ENCODE measurements at places on chromosomes 1 and 21. TPM values are rescaled to one million over a fixed set of nuclear protein-coding genes. Genes with fewer than 3 reads are reported as not detected.
A peak's percentile ranks its signal among the peaks of the same experiment; 100 is the strongest.

DNA sequence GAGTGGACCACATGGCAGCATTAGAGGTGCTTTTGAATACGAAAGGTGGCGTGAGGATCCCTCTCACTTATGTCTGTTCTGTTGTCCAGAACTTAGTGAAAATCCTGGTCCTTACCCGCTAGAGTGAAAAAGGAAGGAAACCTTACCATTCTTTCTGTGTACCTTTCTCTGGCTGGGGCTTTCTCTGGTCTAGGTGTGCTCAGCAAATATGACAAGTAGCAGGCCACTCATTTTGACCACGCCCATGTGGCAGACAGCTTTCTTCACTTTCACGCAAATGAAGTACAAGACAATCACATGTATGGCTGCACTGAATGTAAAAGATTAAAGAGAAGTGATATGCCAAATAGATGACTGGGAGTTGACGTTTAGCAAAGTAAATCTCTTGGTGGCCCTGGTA lies 131.9 kb downstream of the FGGY start:
- no peak overlapping the region for H3K4me3 ChIP-seq
- peak overlapping the region; percentile 96 for H3K27ac ChIP-seq
- peaks cover 26% of the 10 kb centered on the region for H3K4me1 ChIP-seq
- no peak for DNase-seq
- H3K36me3 ChIP-seq, result peaks cover 9% of the 10 kb centered on the region

EDARADD gene
- 14.8 TPM for total RNA-seq

PLD5 gene
- total RNA-seq, result 2.6 TPM

DNA sequence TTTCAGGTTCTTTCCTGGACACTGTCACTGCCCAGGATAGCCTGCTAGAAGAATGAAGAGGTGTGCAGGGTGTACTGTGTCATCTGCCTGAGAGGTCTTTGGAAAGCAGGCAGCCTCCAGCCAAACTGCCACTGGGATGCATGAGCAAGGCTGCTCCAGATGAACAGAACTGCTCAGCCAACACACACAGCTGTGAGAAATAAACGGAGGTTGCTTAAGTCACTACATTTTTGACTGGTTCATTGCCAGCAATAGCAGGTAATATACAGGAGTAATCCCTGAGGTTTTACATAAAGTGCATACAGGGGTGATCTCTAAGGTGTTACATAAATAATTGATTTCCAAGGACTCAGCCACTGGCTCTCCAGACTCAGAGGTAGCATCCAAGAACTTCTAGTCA lies 516.9 kb downstream of the BRINP3 start:
- no peaks in the 10 kb centered on the region for H3K27me3 ChIP-seq
- H3K36me3 ChIP-seq, result no peaks in the 10 kb centered on the region
- H3K4me1 ChIP-seq, result no peaks in the 10 kb centered on the region
- H3K27ac ChIP-seq, result no peak overlapping the region

DIRAS3 gene
- 4.4 TPM for total RNA-seq

GJA9 gene
- not detected for total RNA-seq

DNA sequence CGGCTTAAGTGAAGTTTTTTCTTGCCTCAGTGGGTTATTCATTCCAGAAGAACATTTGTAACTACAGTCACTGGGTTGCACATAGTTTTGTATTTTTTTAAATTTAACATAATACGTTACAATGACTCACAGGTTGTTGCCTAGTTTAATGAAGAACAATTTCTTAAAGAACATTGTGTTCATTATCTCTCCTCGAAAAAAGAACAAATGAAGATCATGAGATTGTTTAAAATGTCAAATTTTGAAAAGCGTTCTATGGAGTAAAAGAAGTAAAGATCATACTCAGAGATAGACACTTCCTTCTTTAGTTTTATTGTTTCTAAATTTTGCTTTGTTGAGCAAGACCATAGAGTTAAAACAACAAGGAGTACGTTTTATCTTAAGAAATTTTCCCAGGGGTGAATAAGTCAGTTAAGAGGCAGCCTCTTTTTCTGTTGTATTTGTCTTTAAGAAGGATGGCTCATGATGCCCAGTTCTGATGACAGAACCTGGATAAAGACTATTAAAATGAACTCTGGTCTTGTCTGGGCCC lies 10.5 kb upstream of the SLAMF1 start:
- H3K27me3 ChIP-seq, result peaks cover 13% of the 10 kb centered on the region
- H3K27ac ChIP-seq, result no peak overlapping the region
- no peaks in the 10 kb centered on the region for H3K36me3 ChIP-seq
- H3K4me3 ChIP-seq, result no peak overlapping the region
- H3K4me1 ChIP-seq, result peaks cover 7% of the 10 kb centered on the region

DNA sequence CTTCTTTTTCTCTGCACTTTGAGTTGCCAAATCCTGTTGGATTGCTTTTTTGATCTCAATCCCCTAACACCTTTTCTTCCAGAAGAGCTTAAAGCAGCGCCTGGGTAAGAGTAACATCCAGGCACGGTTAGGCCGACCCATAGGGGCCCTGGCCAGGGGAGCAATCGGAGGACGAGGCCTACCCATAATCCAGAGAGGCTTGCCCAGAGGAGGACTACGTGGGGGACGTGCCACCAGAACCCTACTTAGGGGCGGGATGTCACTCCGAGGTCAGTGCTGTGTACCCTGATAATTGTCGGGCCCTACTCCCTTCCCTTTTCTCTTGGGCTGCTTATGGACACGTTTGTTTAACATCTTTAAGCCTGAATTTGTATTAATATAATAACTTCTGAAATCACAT lies 8.3 kb downstream of the CHTOP start:
- H3K27me3 ChIP-seq, result no peaks in the 10 kb centered on the region
- no peak overlapping the region for H3K27ac ChIP-seq
- peaks cover 4% of the 10 kb centered on the region for H3K4me1 ChIP-seq
- H3K36me3 ChIP-seq, result peaks cover 50% of the 10 kb centered on the region

CYP4X1 gene
- total RNA-seq, result 0.31 TPM

GRCh38 chr1:151936653-151937052 lies 27.3 kb upstream of the THEM4 start:
- peak overlapping the region; percentile 10 for H3K4me3 ChIP-seq
- H3K36me3 ChIP-seq, result no peaks in the 10 kb centered on the region
- H3K27ac ChIP-seq, result peak overlapping the region; percentile 48

DNA sequence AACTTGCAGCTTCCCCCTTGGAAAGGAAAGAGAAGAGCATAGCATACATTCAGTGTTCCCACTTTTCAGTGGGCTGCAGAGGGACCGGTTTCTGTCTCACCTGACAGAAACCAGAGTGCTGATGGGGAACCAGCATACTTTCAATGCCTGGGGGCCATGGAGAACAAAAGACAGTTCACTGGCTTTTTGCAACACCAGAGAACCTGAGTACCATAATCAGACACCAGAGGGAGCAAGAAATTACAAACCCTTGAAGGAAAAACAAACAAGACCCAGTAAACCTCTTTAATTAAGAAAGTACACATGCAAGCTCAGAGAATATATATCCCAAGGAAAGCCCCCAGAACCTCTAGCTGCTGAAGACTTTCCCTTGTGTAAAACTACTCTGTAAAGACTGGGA lies 51.1 kb downstream of the CSMD2 start:
- no peaks in the 10 kb centered on the region for H3K27me3 ChIP-seq
- no peak overlapping the region for H3K4me3 ChIP-seq
- no peaks in the 10 kb centered on the region for H3K36me3 ChIP-seq
- no peak overlapping the region for H3K27ac ChIP-seq

HCRTR1 gene
- total RNA-seq, result not detected

DNA sequence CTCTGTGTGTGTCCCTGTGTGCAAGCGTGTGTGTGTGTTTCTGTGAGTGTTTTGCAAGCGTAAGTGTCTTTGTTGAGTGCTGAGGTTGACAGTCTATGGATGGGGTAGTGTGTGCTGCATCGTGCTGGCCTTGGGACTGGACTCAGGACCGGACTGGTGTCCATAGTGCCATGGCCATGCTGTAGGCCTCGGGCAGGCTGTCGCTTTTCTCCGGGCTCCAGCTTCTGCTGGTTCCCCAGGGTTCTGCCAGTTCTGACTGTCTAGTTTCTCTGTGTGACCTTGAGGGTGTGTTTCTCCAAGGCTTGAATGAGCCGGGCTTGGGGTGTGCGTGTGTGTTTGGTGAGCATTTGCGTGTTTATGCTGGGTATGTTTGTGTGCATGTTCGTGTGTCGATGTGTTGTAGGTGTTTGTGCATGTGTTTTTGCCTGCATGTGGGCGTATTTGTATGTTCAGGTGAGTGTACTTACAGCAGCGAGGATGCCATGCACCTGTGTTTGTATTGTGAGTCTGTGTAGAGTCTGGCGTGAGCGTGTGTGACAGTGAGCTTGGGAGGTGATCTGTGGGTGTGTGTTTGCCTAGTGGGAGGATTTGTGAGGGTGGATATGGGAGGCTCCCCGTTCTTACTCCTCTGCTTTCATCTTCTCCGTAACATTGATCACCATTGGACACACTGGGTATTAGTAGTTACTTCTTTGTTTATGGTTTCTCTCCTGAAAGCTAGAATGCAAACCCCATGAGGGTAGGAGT lies 51.7 kb upstream of the POU3F1 start:
- no peaks in the 10 kb centered on the region for H3K36me3 ChIP-seq
- peaks cover 27% of the 10 kb centered on the region for H3K27me3 ChIP-seq
- no peak overlapping the region for H3K27ac ChIP-seq

OR2T2 gene
- total RNA-seq, result not detected

DNA sequence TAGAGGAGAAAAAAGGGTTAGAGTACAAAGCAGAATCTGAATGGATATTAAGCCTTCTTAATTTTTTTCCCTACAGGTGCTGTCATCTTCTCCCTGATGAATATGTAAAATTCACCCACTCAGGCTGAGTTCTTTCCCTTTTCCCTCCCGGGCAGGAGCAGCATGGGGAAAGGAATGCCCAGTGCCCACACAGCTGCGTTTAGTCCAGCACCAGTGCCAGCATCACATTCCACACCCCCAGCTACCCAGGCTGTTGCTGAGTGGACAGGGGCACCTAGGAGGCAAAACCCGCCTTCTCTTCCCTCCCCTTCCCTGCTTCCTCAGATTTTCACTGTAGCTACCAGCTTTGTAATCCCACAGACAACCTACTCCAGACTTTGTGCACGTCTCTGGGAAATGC lies 3.4 kb upstream of the CADM3 start:
- no peak overlapping the region for H3K4me3 ChIP-seq
- no peaks in the 10 kb centered on the region for H3K36me3 ChIP-seq
- peaks cover 5% of the 10 kb centered on the region for H3K4me1 ChIP-seq
- H3K27ac ChIP-seq, result no peak overlapping the region
- peaks cover 62% of the 10 kb centered on the region for H3K27me3 ChIP-seq

GRCh38 chr1:1550591-1551432 lies 10.4 kb upstream of the TMEM240 start:
- H3K27ac ChIP-seq, result no peak overlapping the region
- no peak overlapping the region for H3K4me3 ChIP-seq
- no peaks in the 10 kb centered on the region for H3K4me1 ChIP-seq

MSH4 gene
- 0.64 TPM for total RNA-seq

TMEM81 gene
- total RNA-seq, result 3.3 TPM

DNA sequence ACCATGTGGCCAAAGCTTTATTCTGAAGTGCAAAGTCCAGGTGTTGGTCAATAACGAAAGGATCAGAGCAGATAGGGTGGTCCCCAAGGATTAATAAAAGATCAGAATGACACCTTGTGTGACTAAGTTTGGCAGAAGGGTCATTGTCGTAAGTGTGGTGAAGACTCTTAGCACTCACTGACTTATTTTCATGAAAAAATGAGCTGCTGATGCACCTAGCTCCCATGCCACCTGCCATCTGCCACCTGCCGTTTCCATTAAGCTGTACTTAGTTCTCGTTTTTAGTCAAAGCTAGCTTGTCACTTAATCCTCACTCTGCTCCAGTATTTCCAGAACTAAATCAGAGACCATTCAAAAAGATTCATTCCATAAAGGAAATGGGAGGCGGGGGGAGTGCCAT lies 112.6 kb downstream of the SEC16B start:
- DNase-seq, result no peak
- no peaks in the 10 kb centered on the region for H3K36me3 ChIP-seq
- H3K27me3 ChIP-seq, result peaks cover 5% of the 10 kb centered on the region
- no peak overlapping the region for H3K27ac ChIP-seq

GRCh38 chr1:101314244-101314643 lies 77.4 kb downstream of the S1PR1 start:
- no peak overlapping the region for H3K27ac ChIP-seq
- peaks cover 23% of the 10 kb centered on the region for H3K27me3 ChIP-seq
- no peak for DNase-seq
- H3K4me3 ChIP-seq, result no peak overlapping the region
- no peaks in the 10 kb centered on the region for H3K36me3 ChIP-seq

- H3K27me3 ChIP-seq, result peaks cover 58% of the 10 kb centered on the region
- no peaks in the 10 kb centered on the region for H3K36me3 ChIP-seq
- H3K27ac ChIP-seq, result no peak overlapping the region
- H3K4me3 ChIP-seq, result no peak overlapping the region
- H3K4me1 ChIP-seq, result no peaks in the 10 kb centered on the region
- no peak for DNase-seq
Measured at GRCh38 chr1:63198871-63199394, 123.4 kb upstream of the FOXD3 start.

DNA sequence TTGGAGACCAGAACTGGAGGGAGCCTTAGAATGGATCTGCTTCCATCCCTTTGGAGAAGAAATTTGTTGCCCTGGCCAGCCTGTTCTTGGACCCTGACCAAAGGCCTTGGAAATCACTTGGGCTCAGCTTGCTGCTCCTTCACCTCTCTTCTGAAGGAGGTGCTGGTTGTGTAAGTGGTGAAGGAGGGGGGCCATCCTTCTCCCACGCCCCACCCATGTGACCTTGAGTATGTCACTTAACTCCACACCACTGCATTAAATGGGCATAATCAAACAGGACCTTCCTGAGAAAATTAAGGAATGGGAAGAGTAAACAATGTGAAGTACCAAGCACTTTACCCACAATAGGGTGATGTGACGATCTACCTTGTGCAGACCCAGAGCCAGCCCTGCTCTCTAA lies 68.3 kb upstream of the GJB5 start:
- H3K4me1 ChIP-seq, result peaks cover 8% of the 10 kb centered on the region
- no peak overlapping the region for H3K4me3 ChIP-seq
- DNase-seq, result no peak
- no peak overlapping the region for H3K27ac ChIP-seq

- no peak for DNase-seq
- no peaks in the 10 kb centered on the region for H3K36me3 ChIP-seq
- no peak overlapping the region for H3K4me3 ChIP-seq
- H3K27ac ChIP-seq, result no peak overlapping the region
- H3K4me1 ChIP-seq, result peaks cover 7% of the 10 kb centered on the region
- H3K27me3 ChIP-seq, result no peaks in the 10 kb centered on the region
Measured at GRCh38 chr1:15282810-15283474, 35.9 kb downstream of the FHAD1 start.

KCNAB2 gene
- 7.2 TPM for total RNA-seq

- no peaks in the 10 kb centered on the region for H3K36me3 ChIP-seq
- no peaks in the 10 kb centered on the region for H3K4me1 ChIP-seq
- H3K4me3 ChIP-seq, result no peak overlapping the region
- no peaks in the 10 kb centered on the region for H3K27me3 ChIP-seq
Measured at GRCh38 chr1:79293611-79294010, 287.1 kb upstream of the ADGRL4 start.

TNFRSF4 gene
- 0.31 TPM for total RNA-seq

- peaks cover 39% of the 10 kb centered on the region for H3K4me1 ChIP-seq
- H3K4me3 ChIP-seq, result no peak overlapping the region
- no peaks in the 10 kb centered on the region for H3K27me3 ChIP-seq
Measured at GRCh38 chr21:33650929-33651509, 8.7 kb downstream of the ITSN1 start.

GRCh38 chr1:50936321-50936720 lies 23.7 kb downstream of the FAF1 start:
- H3K27me3 ChIP-seq, result no peaks in the 10 kb centered on the region
- DNase-seq, result no peak
- no peak overlapping the region for H3K27ac ChIP-seq
- no peaks in the 10 kb centered on the region for H3K4me1 ChIP-seq

TCHH gene
- total RNA-seq, result 0.07 TPM
